ENCODE measurements at places on chromosomes 1 and 21.

DNA sequence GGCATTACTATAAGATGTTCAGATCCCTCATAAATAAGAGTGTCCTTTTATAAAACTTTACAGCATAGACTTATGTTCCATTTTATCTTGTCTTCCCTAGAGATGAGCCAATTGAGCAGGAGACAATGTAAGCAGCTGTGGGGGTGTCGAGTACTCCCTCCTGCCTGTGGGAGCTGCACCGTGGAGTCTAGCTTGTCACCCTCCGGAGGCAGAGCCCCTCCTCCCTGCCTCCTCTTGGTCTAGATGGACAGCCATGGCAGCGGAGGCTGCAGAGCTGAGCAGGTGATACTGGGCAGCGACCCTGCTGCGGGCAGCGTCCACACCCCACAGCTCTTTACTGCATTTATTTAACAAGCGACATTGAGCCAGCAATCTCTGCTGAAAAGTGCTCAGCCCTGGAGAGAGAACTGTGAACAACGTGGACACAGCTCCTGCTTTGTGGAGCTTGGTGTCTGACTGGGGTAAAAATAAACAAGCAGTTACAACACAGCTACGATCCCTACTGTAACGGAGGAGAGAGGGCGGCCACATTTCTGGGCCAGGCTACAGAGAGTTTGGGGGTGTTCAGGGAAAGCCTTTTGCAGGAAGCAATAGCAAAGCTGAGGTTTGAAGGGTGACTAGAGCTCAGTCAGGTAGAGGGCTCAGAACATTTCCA, 12.8 kb upstream of the KIF21B start:
- no peak for DNase-seq

- DNase-seq = peak; percentile 24
These were observed 46.7 kb downstream of the OLIG1 start for GRCh38 chr21:33116676-33117075.

GRCh38 chr1:212700223-212700891, 717 bp upstream of the BATF3 start:
- DNase-seq = peak; percentile 32

- DNase-seq = peak; percentile 86
These were observed 21.4 kb downstream of the SLC2A7 start for GRCh38 chr1:9004700-9005394.

DNA sequence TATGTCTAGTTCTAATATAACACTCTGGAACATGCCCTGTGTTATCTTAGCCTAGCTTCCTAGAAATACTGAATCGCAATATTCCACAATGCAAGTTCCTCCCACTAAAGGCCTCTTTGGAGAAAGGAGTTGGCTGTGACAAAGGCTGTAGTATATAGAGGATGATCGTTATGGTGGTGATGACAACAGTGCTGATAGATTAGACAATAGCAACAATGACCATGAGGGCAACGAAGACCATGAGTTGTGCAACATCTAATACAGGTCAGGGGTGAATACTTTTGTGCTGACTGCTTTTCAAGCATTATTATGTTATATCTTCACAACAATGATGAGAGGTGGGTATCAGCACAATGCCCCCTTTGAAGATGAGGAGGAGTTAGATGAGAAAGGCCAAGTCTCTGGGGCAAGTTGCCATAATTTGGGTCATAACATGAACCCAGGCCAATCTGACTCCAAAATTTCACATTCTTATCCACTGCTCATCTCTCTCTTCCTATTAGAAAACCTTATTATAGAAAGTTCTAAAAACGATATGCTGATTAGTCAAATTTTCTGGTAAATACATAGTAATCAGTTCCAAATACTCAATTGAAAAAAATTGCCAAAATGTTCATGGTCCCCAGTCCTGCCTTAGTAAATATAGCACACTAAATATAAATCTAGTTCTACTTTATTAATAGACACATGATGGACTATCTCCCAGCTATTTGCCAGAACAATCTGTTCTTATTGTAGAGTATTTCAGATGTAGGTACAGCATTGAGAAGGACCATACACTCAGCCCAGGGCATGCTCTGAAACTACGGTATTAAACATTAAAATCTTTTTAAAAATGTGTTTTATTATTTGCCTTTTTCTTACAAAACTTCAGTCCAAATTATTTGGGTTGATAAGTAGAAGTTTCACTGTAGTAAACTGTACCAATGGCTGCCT, 37.5 kb downstream of the HIVEP3 start:
- DNase-seq = no peak

DNA sequence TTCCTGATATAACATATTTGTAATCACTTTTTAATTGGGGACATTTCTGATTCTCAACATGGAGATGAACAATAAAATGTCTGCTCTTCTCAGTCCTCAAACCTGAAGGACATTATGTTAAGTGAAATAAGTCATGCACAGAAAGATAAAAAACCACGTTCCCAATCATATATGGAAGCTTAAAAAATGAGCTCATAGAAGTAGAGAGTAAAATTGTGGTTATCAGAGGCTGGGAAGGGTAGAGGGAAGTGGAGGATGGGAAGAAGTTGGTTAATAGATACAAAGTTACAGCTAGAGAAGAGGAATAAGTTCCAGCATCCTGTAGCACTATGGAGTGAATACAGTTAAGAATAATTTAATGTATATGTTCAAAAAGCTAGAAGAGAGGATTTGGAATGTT, 1.5 kb upstream of the CD48 start:
- no peak for DNase-seq

DNA sequence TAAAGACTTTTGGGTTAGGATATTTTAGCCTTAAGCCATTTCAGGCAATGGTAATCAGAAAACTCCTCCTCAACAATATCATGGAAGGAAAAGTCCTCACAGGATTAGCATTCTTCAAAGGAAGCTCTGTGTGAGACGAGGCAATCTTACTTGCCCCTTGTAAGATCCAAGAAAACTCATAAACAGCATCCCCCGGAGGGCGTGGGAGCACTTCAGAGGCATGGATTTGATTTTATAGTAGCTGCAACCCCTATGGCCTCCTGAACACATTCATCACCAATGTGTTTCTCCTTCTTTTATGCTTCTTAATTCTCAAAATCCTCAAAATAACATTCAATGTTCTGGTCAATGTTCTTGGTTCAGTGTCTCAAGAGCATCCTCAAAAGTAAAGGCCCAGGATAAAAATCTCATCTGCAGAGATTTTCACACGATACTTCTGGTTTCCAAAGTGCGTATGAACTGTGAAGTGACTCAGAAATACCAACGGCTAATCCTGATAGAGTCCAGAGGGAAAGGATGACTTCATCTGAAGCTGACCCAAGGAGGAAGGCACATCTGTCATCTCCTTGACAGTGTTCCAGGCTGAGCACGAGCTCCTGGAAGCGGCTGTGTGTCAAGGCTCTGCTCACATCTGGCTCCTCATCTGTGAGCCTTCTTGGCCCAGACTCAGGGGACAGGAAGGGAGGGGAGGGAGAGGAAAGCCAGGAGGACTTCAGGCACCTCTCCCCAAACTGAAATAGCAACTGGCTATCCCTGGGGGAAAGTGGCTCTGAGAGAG, 49.3 kb upstream of the PSEN2 start:
- no peak for DNase-seq

GRCh38 chr21:42356650-42357049, 5.9 kb upstream of the TFF2 start:
- no peak for DNase-seq

DNA sequence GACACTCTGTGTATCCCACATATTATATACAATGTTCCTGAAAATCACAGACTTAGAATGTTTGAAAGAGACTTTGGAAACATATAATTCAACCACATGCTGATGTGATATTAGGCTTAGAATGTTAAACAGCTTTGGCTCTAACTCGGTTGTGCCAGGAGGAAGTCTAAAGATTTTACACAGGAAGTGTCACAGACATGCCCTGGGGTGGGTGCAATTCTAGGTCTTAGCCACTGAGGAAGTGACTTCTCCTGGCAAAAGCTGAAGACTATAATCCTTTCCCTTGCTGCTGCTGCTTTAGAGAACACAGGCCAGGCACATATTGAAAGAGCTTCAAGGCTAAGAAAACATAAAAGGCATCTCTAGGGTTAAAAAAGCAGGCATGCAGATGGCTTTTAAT, 51.0 kb downstream of the RPL5 start:
- peak; percentile 56 for DNase-seq

DNA sequence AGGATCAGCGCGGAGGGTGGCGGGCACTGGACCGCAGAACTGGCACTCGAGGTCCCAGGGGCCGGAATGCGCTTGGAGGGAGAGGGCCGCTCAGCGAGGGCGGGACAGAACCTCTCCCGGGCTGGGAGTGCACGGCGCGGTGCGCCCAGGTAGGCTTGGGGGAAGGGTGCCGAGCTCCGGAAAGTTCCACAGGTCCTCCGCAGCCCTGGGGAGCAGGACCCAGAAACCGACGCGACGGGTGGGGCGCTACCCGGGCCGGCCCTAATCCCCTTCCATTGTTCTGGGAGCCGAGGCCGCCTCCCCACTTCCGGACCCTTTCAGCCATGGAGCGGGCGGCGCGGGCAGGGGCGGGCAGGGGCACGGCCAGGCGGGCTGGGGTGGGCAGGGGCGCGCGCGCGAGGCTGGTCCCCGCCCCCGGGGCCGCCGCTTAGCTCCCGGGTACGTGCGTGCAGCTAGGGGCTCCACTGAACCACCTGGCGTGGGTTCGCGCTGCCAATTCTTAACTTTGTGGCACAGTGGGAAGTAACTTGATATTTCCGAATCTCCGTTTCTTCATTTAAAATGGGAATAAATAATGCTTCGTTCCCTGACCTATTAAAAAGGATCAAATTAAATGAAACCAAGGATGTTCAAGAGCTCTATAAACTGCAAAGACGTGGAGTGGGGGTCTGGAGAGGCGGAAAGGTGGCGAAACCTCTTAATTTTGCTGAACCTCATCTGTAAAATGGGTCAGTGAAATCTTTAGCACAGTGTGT, 20.7 kb downstream of the LGR6 start:
- DNase-seq = no peak

GRCh38 chr21:45833414-45833813, 148.2 kb upstream of the COL6A1 start:
- no peak for DNase-seq

- DNase-seq = no peak
These were observed 110.3 kb upstream of the ESRRG start for GRCh38 chr1:216833509-216833908.

DNA sequence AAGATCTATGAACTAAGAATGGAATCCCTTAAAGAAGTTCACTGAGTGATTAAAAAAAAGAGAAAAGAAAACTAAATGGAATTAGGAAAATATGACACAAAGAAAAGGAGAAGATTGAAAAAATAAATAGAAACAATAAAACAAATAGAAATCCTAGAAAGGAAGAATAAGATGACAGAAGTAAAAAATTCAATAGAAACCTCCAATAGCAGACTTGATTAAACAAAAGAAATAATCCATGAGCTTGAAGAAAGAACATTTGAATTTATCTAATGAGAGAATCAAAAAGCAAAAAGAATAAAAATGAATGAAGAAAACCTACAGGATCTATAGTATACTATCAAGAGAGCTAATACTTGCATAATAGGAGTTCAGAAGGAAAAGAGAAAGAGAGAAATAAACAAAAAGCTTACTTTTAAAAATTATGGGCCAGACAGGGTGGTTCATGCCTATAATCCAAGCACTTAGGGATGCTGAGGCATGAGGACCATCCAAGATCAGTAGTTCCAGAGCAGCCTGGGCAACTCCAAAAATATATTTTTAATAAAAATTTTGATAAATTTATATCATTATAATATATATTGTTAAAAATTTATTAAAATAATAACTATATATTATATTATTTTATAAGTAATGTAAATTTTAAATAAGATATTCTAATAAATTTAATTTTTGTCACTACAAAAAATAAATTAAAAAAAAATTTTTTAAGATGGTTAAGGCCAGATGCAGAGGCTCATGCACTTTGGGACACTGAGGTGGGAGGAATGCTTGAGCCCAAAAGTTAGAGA, 9.4 kb upstream of the VN1R5 start:
- no peak for DNase-seq

DNA sequence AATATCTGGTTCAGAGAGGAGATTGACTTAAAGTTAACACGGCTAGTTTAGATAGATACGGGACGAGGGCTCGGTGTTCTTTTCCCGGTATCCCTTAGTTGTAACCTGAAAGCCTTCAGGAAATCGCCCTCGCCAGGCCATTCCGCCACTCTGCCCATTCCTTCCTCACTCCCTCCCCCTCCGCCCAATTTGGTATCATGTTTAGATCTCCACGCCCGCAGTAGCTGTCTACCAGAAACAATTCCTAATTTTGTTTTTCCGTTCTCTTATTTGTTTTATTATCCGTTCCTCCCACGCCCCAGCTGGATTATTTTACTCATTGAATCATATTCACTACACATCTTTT, 685 bp upstream of the VAMP4 start:
- DNase-seq = peak; percentile 20

DNA sequence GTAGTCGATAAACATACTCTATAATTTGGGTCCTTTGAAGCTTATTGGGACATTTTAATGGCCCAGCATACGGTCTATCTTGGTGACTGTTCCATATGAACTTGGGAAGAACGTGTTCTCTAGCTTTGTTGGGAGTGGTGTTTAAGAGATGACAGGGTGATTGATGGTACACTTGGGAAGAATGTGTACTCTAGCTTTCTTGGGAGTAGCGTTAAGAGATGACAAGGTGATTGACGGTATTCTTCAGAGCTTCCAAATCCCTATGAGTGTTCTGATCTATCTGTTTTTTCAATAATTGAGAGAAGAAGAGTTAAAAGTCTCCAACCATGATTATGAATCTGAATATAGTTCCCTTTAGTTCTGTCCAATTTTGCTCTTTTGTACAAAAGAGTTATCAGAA, 9.4 kb downstream of the NPHP4 start:
- no peak for DNase-seq

DNA sequence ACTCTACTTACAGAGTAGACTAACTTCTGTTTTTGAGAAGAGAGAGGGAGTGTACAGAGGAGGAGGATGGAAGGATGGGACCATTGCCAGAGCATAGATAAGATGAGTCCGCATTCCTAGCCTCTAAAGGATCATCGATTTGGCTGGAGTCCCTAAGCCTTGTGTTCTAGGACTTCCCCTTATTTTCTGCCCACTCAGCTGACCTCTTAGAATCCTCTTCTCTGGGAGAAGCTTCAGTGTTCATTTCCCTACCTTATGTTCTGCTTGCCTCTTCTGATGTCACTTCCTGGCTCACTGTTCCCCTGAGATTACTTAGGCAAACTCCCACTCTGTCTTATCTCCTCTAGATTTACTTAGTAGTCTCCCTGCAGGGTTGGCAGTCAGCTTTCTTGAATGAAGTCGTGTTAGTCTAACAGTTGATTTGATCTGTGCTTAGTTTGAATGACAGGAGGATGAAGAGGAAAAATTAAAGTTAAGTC, 156.7 kb downstream of the SYT2 start:
- DNase-seq = no peak

GRCh38 chr1:103371234-103371633, 154.3 kb upstream of the RNPC3 start:
- no peak for DNase-seq

- DNase-seq = no peak
These were observed 76.6 kb downstream of the TMEM200B start for GRCh38 chr1:29047142-29047541.

DNA sequence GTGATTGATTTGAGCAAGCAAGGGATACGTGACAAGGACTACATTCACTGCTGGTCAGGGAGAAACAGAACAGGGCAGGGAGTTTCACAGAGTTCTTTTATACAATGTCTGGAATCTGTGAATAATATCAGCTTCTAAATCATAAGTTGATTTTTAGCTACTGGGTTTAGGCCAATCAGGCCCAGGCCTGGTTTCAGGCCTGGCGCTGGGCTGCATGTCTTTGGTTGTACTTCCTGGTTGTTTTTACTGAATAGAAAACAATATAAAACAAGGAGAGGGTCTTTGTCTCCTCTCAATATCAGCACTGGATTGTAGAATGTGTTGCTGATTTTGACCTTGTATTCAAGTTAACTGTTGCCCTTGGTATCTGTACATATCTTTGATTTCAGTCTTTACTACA, 865 bp upstream of the AMY2A start:
- no peak for DNase-seq

Measured in activated CD4-positive, alpha-beta T cell treated with anti-CD3 and anti-CD28 coated beads, Interleukin-2, amount 10 ng/mL, durations not matched to agents 7 days and 5 days (primary cell).